ENCODE measurements at places on chromosomes 4 and X.

DNA sequence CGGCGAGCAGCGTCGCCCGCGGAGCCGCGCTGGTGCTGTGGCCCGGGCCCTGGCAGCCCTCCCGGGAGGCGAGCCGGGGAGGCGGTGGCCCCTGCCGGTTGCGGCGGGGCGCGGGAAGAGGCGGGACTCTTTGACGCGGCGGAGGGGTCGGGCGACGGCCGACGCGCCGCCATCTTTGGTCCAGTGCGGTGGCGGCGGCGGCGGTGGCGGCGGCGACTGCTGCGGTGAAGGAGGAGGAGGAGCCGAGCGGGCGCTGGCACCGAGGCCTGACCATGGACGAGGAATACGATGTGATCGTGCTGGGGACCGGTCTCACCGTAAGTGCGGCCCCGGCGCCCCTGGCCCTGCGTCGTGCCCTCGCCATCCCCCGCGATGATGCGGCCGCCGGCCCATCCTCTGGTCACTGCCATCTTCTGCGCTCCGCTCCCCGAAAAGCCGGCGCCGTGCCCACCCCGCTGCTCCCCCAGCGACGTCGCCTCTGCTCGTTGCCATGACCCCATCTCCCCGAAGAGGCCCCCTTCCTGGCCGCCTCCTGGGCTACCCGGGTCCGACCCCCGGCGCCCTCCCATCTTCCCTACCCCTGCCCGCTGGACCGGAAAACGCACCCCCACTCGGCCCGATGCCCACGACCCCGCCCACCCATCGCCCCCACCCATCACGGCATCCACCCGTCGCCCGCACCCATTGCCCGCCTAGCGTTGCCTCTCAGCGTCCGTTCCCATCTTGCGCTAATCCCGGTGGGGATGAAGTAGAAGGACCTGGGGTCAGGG lies at the start of gene GDI1:
Gene GDI1 (plus strand): TSS at position 172 of the 770 bp plus-strand sequence. CDS start 101 bp downstream, at position 273.
- DNase-seq, result peak; percentile 44

DNA sequence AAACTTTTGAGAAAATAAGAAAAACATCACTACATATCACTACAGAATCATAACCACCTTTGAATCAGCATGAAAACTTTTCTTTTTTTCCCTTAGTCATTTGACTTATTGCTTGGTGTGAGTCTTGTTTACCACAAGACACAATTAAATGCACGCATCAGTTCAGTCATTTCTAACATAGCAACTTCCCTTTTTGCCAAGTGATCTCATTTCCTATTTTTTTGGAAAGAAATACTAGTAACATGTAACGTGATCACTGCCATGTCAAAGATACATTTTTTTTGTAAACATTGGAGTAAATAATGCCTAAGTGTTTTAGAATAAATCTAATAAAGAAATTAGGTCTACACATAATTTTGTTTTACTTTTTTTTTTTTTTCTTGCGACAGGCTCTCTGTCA lies 5.1 kb upstream of the CXCL8 start:
- DNase-seq, result peak; percentile 17

DNA sequence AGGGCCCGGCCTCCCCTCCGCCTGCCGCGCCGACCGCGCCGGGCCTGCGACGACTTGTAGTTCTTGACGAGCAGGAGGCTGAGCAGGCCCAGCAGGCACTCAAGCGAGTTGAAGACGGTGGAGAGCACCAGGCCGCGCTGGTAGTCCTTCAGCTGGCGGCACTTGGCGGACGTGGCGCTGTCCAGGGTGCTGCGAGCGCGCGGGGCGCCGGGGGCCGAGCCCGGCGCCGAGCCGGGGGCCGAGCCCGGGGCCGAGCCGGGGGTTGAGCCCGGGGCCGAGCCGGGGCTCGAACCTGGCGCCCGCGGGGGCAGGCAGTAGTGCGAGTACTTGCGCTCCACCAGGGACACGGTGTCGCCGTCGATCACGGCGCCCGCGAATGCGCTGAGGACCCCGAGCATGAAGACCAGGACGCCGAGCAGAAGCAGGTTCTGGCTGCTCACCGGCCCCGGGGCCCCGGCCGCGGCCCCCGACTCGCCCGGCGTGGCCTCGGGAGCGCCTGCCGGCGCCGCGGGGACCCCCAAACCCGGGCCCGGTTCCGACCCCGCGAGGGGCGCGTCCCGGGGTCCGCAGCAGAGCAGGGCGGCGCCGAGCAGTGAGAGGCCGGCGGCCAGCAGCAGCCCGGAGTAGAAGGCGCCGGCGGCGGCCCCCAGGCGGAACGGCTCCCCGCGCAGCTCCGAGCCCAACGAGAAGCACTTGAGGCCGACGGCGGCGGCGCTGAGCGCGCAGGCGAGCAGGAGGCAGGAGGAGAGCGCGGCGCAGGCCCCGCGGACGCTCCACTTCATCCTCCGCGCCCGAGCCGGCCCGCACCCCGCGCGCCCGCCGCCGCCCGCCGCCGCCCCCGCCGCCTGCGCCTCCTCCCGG lies 584 bp downstream of the TMEM271 start:
- no peak for DNase-seq

GRCh38 chr4:26874110-26874509 lies 13.5 kb downstream of the STIM2 start:
- no peak for DNase-seq

DNA sequence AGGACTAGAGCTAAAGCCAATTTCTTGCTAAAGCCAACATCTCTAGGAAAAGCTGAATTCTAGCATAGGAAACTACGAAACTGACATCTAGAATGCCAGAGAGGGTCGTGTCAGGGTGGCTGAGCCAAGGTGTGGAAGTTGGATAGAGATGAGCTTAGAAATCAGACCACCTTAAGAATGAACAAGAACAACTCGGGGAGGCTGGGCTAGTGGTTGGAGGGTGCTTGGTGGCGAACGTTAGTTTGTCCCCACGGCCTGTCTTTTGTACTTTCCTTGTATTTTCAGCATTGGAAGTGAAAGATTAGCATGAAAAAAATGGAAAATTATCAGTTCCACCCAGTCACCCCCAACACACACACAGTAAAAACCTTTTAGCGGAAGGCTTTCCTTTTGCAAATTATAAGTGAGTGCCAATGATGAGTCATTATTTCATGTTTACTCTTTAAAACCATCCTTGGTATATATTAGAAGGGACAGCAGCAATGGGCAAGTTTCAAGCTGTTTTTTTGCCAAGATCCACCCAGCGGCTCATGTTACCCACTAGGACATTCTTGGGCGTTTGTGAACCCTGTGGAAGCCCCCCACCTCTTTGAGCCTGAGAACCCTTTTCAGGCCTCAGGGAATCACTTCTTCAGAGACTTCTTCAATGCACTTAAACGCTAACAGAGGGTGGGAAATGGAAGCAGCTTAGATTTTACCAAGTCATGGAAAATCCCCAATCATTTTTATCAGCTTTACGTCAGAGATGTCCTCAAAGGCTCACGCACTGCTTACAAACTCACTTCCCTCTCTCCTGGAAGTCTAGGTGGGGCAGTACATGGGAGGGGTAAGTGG lies 4.9 kb upstream of the PPEF1 start:
- peak; percentile 69 for DNase-seq

DNA sequence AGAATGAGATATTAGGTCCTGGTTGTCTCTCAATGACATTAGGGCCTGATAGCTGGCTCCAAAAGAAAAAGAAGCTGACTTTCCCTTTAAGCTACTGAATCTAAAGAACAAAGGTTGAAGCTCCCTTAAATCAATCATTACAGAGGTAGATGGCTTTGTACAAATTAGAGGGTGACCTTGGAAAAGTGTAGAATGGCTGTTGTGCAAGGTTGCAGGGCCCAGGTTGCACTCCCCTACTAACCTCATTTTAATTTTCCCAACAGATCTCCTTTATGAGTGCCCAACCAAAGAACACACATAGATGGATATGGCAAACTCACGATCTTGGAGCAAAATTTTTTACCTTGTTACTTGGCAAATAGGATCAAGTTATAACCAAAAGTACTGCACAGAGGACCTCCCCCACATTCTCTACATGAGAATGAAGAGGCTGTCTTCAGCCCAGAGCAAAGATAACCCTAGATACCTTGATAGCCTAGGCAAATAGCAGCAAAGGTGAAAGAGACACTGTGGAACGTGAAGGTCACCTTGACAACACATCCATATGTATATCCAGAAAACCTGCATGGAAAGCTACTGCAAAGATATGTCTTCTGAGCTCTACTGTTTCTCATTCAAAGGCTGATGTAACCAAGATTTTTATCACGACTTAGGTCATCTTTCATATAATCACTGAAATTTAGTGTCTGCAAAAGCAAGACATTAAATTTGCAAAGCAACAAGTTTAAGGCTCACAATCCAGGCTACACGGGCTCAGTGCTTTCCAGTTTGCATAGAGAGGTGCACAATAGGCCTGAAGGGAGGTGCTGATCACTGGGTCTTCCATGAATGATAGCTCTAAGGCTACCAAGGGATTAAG lies 23.0 kb downstream of the KLB start:
- no peak for DNase-seq

DNA sequence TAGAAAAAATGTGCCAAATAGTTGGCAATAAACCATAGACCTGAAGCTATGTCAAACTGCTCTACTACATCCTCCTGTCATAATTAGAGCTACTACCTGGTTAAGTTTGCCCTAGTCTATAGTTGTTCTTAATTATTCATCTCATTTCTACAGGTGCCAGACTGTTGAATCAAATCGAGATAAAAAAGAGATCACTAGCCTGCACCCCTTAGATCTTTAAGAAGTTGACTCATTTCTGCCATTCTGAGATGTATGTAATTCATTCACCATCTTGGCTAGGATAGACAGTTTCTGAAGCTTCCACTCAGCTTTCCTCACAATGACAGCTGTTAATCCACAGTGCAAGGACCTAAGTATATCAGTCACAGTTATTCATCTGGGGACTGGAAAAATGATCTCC lies 452.1 kb upstream of the BOD1L1 start:
- no peak for DNase-seq

GRCh38 chr4:182840108-182840507 lies 77.1 kb downstream of the DCTD start:
- DNase-seq, result no peak

- no peak for DNase-seq
These were observed 201.8 kb downstream of the SOWAHB start for GRCh38 chr4:76696109-76696508.

- DNase-seq, result no peak
These were observed 70.3 kb downstream of the RAB28 start for GRCh38 chr4:13413729-13414437.

Data from A172 (cell line).